NCI-H187 (cell line): ENCODE measurements at places on chromosomes 13 and 19.

GRCh38 chr19:45322744-45323281 is at the start of gene CKM:
CKM (minus strand) TSS chr19:45322875; CDS start chr19:45319713, 3,162 bp downstream.
- DNase-seq = no peak

DNA sequence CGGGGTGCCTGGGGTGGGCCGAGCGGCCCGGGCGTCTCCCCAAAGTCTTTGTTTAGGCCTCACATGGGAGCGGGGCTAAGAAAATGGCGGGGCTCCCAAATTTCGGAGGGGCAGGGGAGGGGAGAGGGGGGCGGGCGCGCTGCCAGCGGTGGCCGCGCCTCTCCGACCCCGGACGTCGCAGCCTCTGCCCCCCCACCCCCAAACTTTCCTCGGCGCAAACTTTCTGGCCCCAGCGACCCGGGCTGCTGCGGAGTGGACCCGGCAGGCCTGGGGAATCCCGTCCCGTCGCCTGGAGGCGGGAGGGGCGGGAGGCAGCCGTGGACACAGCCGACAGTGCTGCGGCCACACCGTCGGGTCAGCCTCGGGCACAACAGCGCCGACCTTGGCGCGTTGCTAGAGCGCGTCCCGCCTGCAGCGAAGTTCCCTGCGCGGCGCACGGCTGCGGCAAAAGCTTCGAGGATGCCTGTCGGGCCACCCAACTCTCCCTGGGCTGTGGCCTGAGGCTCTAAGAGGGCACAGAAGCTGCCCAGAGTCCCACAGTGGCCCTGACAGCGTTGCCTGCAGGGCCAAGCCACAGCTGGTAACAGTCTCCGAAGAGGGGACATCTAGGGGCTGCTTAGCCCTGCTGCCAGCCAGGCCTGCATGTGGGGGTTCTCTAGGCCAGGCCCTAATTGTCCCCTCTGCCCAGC is 1.3 kb downstream of the NFIX start:
- no peak for DNase-seq

DNA sequence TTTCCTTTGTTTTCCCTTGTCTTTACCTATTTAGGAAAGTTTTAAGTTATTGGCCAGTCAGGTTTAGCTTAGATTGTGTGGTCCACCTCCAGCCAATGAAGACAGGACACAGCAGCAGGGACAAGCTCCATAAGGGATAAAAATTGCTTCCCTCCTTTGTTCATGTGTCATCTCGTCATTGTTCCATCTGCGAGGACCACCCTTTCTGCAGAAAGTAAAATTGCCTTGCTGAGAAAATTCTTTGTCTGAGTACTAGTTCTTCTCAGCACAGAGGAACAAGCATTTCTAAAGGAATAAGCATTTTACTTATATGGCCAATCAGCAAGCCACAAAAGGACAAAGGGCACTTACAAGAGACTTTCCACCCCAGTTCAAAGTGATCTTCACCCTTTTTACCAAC is 11.4 kb downstream of the ZNF560 start:
- no peak for DNase-seq

DNA sequence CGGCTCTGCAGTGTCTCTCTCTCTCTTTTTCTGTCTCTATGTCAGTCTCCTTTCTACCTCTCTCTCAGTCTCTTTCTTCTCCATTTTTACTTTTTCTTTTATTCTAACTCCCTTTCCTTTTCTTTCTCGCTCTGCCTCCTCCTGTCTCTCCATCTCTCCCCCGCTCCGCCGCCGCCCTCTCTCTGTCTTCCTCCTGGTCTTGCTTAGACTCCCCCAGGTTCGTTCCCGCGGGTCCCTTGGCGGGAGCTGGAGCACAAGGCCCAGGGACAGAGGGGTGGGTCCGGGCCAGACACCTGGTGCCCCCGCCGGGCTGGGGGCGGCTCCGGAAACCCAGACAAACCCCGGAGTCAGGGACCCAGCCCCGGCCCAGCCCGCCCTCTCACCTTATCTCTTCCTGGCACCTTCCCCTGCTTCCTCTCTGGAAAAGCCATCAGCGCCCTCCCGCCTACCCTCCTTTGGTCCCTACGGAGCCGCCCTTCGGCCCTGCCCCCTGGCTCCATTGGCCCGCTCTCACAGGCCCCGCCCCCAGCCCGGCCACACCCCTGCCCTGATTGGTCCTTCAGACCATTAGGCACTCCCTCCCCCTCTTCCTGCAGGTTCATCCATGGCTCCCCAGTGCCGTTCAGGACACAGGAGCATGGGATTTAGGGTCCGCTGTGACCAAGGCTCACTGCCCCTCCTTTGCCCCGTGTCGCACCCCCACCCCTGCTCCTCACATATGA is 15.4 kb upstream of the NOP53 start:
- DNase-seq = no peak

DNA sequence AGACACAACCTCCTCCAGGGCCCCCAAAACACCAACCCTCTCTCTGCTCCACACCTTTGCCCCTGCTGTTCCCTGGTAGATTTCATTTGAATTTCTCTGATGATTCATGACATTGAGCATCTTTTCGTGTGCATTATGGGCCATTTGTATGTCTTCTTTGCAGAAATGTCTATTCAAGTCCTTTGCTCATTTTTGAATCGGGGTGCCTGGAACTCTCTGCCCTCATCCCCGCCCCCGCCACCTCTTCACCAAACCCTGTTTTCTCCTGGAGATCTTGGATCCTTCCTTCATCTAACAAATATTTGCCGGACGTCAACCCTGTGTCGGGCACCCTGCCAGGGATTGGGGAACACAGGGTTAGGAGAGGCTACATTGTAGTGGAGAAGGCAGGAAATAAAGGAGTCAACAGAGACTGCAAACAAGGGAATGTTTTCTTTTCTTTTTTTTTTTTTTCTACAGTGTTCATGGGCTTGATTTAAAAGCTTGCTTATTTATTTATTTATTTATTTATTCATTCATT is 25.5 kb upstream of the SLC1A5 start:
- no peak for DNase-seq
